GM10248 (cell line): ENCODE measurements at places on chromosomes 16 and 17.

GRCh38 chr17:7295230-7296180 is 1.1 kb upstream of the YBX2 start:
- DNase-seq = no peak

DNA sequence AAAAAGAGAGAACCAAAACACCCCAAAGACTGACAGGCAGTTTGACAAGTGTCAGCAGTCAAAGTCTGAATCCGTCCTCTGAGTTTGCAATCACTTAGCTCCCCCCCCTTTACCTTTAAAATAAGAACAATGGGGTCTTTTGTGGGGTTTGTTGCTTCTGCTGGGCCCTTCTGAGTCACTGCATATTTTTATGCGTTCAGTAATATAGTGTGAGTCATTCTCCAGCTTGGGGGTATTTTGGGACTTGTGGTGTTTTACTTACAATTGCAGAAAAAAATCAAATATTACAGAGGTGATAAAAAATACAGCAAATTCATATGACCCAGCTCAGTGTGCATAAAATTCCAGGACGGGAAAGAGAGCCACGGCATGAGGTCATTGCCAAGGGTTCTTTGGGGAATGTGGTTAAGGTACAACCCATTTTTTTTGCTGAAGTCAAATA is 120.1 kb downstream of the CYLD start:
- DNase-seq = no peak

DNA sequence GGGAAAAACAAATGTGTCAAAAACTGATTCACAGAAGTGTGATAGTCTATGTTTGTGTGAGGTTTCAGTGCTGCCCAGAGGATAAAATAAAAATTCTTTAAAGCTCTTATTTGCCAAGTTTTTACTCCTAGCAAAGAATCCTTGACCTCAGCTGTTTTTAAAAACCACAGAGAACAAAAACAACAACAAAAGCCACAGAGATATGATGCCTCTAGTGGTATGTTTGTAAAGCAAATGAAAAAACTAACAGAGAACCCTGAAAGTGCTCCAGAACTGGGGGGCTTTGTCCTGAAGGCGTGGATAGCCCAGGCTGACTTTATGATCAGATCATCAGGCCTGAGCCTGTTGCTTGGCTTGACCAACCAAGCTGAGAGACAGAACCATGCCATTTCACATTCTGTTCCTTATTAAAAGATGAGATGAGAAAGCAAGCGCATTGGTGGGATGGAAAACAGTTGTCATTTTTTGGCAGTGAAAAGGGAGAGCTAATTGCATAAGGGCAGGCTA is 411.0 kb downstream of the CPPED1 start:
- DNase-seq = no peak

DNA sequence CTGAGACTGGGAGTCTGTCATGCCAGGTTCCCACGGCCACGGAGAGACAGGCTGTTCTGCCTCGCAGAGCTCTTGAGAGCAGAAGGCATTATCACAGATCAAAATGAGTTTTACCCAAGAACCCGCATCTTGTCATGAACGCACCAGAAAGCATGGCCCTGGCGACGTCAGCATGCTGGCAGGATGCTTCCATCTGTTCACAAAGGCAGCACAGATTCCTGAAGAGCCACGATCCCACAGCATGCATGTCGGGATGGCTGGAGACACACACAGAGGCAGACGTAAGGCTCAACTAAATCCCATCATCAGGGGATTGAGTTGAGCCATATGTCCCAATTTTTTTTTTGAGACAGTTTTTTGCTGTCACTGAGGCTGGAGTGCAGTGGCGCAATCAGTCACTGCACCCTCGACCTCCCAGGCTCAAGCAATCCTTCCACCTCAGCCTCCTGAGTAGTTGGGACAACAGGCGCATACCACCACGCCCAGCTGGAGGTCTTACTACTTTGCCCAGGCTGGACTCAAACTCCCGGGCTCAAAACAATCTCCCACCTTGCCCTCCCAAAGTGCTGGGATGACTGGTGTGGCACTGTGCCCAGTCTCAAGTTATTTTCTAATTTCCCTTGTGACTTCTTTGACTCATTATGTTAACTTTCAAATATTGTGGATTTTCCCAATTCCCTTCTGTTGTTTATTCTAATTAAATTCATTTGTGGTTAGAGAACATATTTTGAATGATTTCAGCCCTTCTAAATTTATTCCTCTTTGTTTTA is 11.1 kb downstream of the FANCA start:
- no peak for DNase-seq

- DNase-seq = no peak
These were observed 145.7 kb downstream of the RBFOX3 start for GRCh38 chr17:79465011-79465680.

- DNase-seq = no peak
These were observed 27.0 kb upstream of the NF1 start for GRCh38 chr17:31067691-31068184.

GRCh38 chr16:1332618-1333148 is 762 bp upstream of the BAIAP3 start:
- no peak for DNase-seq

DNA sequence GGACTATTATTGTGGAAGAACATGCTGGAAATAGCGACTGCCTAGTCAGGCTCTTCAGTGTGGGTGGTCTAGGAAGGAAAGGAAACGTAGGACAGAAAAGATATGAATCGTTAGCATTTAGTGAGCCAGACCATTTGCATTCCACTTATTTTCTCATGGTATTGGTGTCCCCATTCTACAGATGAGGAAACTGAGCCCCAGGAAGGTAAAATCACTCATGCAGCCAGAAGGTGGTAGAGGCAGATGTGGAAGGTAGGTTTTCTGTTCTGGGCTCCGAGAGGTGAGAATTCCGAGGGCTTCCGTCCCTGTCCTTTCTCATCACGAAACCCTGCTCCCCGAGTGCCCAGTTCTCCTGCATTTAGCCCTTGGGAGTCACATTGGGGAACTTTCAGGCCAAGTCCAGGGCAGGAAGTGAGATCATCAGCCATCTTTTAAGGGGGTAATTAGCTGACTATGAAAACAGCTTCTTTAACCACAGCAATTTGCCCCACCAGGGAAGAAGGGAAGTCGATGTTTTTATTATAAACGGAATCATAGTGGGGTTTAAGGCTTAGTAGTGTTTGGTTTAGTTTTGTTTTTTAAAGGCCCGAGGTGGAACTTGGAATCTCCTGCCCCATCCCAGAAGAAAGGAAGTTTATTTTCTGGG is 110.7 kb upstream of the IRX3 start:
- no peak for DNase-seq

- no peak for DNase-seq
These were observed 668 bp downstream of the MMP15 start for GRCh38 chr16:58026139-58026704.

- DNase-seq = peak; percentile 78
These were observed 193.6 kb downstream of the CCDC182 start for GRCh38 chr17:57551321-57552079.

DNA sequence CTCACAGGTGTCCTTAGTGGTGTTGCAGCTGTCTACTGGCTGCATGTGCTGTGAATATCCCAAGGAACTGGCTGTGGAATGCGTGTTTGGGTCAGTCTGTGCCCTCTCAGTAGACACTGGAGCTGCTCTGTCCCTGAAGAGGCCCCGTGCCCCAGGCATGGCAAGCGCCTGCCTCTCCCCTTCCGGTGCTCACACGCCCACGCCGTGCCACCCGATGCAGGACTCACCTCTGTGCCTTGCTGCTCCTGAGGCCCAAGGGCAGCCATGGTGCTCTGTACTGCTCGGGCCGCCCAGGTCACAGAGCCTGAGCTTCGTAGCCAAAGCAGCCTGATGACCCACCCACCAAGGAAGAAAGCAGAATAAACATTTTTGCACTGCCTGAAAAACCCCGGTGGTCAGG is 10.0 kb downstream of the RGS11 start:
- no peak for DNase-seq

DNA sequence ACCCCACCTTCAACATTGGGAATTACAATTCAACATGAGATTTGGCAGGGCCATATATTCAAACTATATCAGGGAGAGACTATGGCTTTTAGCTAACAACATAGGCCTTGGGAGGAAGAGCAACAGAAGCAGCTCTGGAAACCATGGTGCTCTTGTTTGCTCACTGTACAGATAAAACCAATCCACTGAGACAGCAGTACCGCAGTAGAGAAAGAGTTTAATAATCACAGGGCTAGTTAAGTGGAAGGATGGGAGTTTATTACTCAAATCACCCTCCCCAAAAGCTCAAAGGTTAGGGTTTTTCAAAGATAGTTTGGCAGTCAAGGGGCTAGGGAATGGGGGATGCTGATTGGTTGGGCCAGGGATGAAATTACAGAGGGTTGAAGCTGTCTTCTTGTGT is 52.7 kb upstream of the CRHR1 start:
- DNase-seq = no peak

DNA sequence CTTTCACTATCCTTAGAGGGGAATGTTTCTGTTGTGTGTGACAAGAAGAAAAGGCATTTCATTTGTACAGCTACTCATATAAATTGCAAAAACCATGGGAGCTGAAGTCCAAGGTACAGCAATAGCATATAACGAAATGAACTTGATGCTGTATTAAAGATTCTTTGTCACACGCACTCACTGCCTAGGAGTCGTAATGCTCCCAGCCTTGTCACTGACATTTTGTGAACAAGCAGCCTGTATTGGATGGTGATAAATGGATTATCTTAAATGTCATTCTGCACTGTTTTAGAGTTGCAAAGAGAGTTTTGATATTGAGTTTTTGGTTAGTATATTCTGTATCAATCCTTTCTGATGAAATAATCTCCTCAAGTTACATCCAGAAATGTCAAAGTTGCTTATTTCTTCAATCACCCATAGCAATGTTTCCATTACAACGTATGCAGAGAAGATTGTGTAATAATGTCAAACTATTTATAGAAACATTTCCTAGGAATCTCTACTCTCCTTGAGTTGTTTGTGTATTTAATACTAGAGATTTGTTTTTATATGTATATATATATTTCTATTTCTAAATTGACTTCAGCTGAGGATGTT is 270.6 kb downstream of the FTO start:
- DNase-seq = no peak

DNA sequence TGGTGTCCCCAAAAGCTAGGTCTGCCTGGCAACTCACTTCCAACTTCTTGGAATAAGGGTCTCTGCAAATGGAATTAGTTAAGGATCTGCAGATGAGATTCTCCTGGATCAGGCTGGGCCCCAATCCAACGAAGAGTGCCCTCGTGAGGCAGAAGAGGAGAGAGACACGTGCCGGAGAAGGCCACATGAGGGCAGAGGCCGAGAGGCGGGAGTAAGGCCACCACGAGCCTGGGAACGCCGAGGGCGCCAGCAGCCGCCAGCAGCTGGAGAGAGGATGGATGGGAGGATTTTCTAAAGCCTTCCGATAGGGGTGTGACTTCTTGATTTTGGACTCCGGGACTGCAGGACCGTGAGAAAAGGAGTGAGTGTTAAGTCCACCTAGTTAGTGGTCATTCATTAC is 76.3 kb downstream of the JPH3 start:
- DNase-seq = no peak

GRCh38 chr16:30774367-30775130 is 12.4 kb downstream of the RNF40 start:
- DNase-seq = no peak

DNA sequence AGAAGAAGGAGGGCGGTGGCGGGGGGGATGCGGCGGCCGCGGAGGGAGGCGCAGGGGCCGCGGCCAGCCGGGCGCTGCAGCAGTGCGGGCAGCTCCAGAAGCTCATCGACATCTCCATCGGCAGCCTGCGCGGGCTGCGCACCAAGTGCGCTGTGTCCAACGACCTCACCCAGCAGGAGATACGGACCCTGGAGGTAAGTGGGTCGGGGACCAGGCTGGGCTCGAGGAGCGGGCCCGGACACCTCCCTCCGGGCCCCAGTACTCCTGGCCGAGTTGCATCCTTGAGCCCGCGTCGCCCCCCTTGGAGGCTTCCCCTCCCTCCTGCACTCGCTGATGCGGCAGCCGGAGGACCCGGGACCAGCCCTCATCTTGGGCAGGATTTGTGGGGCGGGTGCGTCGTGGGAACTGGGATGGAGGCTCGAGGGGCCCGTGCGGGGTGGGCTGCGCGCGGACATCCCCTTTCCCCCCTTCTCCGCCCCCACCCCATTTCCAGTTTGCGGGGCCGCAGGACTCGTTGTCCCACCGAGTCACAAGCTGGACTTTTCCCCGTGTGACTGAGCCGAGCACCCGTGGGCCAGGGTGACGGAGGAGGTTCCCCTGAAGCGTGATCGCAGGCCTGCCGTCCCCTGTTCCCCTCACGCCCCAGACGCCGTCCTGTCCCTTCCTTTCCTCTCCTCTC is 572 bp downstream of the KSR1 start:
- DNase-seq = no peak

GRCh38 chr17:58040386-58040785 is 33.3 kb upstream of the SRSF1 start:
- no peak for DNase-seq

- DNase-seq = no peak
These were observed 250.4 kb downstream of the MRTFB start for GRCh38 chr16:14321542-14321941.

GRCh38 chr17:74631468-74632450 is 8.2 kb upstream of the CD300E start:
- DNase-seq = peak; percentile 56

DNA sequence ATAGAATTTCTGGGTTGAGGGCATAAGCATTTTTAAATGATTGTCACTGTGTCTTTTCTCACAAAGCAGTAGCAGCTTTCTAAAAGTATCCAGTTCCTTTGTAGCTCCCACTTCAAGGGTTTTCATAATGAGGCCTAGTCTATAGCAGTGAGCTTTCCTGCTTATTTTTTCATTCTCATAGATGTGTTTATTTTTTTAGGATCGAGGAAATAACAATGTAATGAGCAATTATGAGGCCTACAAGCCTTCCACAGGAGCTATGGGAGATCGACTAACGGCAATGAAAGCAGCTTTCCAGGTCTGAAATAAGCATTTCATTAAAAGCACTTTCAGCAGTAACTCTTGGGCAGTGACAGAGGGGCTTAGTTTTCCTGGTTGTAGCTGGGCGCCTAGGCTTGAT is 10.6 kb upstream of the PSMC5 start:
- peak; percentile 1 for DNase-seq

DNA sequence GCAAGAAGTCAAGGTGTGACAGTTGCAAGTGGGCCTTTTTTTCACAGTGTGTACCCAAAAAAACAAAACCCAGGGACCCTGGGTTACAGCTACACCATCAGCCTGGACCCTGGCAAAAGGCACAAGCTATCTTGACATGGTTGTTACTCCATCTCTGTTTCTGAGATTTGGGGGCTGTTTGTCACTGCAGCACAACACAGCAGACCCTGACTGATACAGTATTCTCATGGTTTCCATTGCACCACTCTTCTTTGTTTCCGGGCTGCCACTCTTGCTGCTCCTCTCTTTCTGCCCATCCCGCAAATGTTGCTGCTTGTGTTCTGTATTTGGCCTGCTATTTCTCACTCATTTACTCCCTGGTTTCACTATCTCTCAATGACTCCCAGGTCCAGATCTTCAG is 55.2 kb downstream of the C16orf78 start:
- DNase-seq = no peak
